ENCODE measurements at places on chromosomes 6 and 20.
A peak's percentile ranks its signal among the peaks of the same experiment; 100 is the strongest.

DNA sequence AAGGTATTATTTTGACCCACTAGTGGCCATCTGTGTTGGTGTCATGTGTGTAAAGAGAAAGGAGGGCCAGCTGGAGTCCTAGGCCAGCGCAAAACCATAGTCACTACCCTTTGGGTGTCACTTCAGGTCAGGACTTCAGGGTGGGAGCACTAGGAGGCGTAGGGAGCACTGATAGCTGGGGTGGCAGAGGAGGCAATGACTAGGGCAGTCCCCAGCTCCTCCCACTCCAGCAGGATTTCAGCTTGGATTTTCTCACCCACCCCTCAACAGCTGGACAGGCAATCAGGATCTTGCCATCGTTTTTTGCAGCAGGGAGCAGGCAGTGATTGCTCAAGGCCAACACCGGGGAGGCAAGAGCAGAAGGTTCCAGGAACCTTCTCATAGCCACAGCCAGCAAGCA, 4.2 kb upstream of the HLA-DOA start:
- DNase-seq = no peak

GRCh38 chr6:37480951-37481534, 18.6 kb downstream of the CCDC167 start:
- no peak for DNase-seq

DNA sequence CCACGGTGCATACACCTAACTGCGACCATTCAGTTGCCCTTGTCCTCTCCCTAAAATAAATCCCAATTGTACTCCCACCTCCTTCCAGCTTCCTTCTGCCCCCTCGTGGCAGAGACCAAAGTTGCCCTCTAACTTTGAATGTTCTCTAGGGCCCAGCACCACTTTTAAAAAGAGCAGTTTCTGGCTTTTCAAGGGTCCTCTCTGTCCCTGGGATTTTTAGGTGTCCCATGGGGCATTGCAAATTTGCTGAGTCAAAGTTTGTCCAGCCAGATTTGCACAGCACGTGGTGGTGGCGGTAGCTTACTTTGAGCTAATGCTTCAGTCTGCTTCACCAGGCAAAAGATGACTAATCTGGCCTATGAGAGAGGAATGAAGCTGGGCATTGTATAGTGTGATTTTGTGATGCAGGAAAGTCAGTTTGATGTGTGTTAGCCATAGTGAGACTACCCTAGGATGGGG, 100.2 kb downstream of the PERP start:
- DNase-seq = peak; percentile 24

DNA sequence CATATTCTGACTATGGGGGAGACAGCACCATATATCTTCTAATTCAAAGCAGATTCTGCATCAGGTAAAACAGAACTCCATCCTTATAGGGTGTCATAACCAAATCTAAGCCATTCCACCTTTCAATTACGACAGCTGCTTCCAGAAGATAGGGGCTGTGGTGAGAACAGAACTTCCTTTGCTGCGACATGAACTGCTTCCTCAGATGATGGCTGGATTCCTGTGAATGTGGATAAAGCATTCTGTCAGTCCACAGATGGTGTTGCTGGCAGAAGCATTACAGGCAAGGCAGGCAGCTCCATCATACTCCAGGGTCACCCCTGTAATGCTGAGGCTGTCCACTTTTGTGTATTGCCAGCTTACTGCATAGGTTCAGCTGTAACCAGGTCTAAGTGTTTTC, 172.1 kb upstream of the PROKR2 start:
- no peak for DNase-seq

- no peak for DNase-seq
These were observed 13.9 kb downstream of the CEP43 start for GRCh38 chr6:167013067-167013466.

DNA sequence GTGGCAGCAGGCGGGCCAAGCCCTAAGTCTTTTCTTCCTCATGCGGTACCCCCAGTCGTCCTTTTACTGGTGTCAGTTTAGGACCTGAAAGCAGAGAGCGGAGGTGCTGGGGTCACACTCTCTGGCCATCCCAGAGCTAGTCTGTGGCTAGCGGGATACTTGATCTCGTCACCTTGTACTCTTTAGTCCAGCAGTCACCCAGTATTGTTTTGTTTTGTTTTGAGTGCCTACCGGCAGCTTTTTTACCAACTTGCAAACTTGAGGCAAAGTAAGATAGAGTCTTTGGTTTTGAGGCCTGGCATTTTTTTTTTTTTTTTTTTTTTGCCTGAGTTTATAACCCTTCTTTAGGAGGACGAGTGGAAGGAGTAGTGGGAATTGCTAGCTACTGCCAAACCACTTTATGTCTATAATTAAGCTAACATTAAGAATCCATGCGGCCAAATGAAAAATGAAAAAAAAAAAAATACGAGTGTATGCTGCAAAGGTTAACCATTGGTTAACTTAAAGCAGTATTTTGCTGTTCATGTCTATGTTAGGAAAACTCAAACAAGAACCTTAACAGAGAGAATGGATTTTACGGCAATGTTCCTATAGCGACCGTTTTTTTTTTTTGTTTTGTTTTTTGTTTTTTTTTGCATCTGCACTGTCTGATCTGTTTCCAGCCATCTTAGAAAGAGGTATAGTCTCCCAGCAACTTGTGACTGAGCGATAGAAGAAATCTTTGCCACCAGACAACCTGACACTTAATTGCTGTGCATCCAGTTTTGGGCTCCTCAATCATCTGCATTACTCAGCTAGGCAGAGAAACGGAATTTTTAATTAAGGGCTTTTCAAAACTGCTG, 56.9 kb downstream of the FAM217A start:
- peak; percentile 63 for DNase-seq

DNA sequence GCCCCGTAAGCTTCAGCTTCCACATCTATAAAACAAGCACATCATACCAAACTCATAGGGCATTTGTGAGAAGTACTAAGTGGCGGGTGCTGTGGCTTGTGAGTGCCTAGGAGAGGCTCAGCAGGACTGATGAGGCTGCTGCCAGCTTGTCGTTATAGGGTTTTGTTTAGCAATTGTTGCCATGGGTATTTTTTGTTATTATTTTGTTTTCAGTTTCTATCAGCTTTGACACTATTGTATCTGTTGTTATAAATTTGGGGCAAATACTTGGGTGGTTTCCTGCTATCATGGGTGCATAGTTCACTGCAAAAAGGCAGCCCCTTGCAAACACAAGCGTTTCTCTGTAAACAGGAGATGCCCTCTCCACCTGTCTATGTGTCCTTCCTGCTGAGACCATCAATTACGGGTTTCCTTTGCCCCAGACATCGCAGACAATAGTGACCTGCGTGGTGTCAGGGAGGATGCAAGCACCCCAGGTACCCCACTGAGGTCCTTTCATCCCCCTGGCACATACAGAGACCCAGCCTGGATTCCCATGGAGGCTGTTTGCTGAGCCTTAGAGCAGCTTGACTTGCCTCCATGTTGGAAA, 3.1 kb upstream of the CCDC167 start:
- peak; percentile 31 for DNase-seq

DNA sequence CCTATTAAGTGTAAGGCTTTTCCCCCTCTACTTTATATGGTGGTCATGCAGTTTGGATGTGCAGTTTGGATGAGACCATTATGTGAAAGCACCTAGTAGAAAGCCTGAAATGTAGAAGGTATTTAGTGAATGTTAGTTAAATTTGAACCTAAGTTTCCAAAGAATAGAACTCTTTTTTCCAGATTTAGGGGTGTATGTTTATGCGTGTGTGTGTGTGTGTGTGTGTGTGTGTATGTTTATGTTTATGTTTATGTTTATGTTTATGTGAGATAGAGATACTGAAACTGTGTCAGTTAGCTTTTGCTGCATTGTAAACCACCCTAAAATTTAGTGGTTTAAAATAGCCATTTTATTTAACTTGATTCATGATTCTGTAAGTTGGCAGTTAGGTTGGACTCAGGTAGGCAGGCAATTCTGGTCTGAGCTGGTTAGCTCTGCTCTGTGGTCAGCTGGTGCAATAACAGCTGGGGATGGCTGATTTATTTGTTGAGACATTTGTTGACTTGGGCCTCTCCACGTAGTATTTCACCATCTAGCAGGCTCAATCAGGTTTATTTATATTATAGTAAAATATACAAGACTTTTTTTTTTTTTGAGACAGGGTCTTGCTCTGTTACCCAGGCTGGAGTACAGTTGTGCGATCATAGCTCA, 54.0 kb downstream of the STK4 start:
- DNase-seq = no peak

DNA sequence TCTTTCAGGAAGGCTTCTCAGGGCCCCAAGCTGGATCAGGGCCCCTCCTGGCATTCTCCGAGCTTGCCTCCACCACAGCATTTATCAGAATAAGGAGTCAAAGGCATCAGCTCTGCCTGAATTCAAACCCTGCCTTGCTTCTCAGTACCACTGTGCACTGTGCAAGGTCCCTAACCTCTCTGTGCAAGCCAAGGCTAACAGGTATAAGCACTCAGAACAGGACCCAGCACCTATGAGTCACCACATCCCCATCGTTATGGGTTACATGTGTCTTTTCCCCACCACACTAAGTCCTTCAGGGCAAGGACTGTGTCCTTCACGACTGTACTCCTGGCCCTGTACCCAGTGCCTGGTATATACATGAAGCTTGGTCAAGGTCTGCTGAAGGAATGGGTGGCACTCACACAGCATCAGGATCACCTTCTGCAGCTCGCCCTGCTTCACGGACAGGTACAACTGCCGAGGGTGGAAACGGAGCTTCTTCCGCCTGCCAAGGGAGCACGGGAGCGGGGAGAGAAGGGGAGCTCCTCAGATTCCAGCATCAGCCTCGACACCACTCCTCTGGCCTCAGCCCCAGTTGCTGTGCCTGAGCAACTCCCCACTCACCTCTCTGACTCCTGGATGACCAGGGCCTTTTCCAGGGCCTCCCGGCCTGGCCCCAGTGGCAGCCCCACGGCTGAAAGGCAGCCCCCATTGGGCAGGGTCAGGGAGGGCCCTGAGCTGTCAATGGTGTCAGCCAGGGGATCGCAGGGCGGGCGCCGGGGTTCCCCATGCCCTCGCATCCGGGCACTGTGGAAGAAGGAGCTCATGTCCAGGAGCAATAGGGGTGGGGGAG, 8.6 kb upstream of the SLC44A4 start:
- DNase-seq = no peak

GRCh38 chr6:127013865-127014264, 104.6 kb upstream of the RSPO3 start:
- DNase-seq = no peak

GRCh38 chr6:143598466-143599080, 79.2 kb upstream of the PHACTR2 start:
- DNase-seq = no peak

GRCh38 chr6:143842902-143843676, at the start of gene LTV1:
Gene LTV1, plus strand, starts transcription at chr6:143843338. Its CDS starts 140 bp downstream, at chr6:143843478.
- peak; percentile 96 for DNase-seq

GRCh38 chr6:104768906-104769305, 90.8 kb downstream of the HACE1 start:
- DNase-seq = no peak

- no peak for DNase-seq
These were observed 143.6 kb upstream of the TNFAIP3 start for GRCh38 chr6:137723273-137724017.

DNA sequence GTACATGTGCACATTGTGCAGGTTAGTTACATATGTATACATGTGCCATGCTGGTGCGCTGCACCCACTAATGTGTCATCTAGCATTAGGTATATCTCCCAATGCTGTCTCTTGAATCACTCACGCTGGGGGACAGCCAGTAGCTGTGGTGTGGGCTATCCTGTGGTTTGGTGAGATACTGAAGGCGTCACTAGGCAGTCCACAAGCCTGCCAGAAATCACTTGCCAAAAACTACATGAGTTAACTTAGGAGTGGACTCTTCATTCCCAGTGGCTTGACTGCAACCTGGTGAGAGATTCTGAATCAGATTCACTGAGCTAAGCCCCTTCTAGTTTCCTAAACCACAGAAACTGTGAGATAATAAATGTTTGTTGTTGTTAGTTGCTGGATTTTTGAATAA, 191.3 kb downstream of the TSHZ2 start:
- no peak for DNase-seq

GRCh38 chr20:49964964-49965780, 17.6 kb upstream of the SNAI1 start:
- peak; percentile 22 for DNase-seq

- DNase-seq = no peak
These were observed 150.0 kb upstream of the SLC22A16 start for GRCh38 chr6:110626442-110626841.

DNA sequence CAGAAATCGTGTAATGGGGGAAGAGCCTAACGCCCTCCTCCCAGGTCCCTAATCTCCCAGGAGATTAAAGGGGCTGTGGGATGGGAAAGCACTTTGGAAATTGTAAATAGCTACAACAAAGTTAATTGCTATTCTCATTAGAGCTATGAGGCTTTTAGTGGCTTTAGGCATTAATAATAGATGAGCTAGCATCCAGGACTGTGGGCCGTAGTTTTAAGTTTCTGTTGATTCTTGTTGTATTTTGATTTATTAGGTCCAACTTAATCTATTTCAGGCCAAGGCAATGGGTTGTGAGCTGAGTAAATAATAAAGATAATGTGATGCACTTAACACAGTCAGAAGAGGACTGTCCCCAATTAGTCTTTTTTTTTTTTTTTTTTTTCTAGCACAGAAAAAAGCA, 67.7 kb downstream of the ANKRD6 start:
- DNase-seq = no peak

DNA sequence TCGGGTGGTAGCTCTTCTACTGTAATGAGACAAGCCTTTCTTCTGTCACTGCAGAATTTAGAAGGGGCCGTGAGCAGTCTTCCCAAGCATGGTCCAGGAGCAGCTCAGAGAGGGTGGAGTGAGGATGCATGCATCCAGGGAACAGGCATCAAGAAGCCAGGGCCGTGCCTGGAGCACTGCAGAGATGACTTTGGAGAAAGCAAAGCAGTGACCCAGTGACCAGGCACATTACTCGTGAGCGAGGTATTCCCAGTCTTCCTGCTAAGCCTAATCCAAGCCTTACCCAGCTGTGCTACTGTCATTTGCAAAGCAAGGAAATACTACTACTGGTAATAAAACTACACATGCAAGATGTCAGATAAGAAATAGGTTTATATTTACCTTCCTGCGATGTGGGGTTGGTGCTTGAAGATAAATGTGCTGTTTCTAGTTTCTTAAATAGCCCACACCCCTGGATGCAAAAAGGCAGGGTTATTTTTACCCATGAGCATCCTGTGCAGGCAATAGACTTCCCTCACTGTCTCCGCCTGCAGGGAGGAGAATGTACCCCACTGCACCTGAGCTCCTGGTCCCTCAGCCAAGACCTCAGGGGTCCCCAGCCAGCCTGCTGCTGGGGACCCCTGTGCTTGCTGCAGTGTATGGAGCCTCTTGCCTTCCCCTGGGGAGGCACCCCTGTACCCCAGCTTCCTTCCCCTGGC, 62.9 kb downstream of the SSR1 start:
- DNase-seq = no peak

- DNase-seq = peak; percentile 29
These were observed 7.2 kb downstream of the PRDM13 start for GRCh38 chr6:99613705-99614429.
